ENCODE measurements at places on chromosomes 5 and 9. TPM values are rescaled to one million over a fixed set of nuclear protein-coding genes. Genes with fewer than 3 reads are reported as not detected.

DNA sequence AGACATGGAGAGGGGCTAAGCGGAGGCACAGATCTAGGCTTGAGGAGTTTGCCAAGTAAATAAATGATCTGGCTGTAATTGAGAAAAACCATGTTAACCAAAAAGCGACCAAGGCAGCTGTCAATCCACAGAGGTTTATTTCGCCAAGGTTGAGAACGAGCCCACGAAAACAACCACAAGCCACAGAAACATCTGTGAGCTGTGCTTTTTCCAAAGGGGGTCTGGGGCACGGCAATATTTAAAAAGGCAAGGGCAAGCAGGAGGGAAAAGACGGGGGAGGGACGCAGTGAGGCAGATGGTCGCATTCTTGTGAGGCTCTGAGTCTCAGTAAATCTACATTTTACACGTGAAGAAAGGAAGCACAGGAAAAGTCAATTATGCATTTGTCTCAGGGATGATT lies 25.4 kb downstream of the CCT5 start:
- no peaks in the 10 kb centered on the region for H3K4me1 ChIP-seq
- no peak overlapping the region for H3K27ac ChIP-seq
- no peaks in the 10 kb centered on the region for H3K27me3 ChIP-seq
- H3K36me3 ChIP-seq = no peaks in the 10 kb centered on the region
- no peak overlapping the region for H3K4me3 ChIP-seq
- DNase-seq = peak; percentile 6

GRCh38 chr5:100792781-100793180 lies 110.3 kb downstream of the ST8SIA4 start:
- DNase-seq = no peak
- no peaks in the 10 kb centered on the region for H3K27me3 ChIP-seq
- H3K4me1 ChIP-seq = no peaks in the 10 kb centered on the region

- no peak overlapping the region for H3K27ac ChIP-seq
- H3K4me1 ChIP-seq = no peaks in the 10 kb centered on the region
- DNase-seq = peak; percentile 75
These were observed 931 bp downstream of the FAM219A start for GRCh38 chr9:34457266-34458012.

The TMEM141 gene
- 34.5 TPM for total RNA-seq

The TBC1D2 gene
- 1.9 TPM for total RNA-seq

Data from adrenal gland (tissue), 19 donors.